Frontal cortex (tissue), 4 donors: ENCODE measurements at places on chromosomes 5 and 9.
A peak's percentile ranks its signal among the peaks of the same experiment; 100 is the strongest.

GRCh38 chr9:131517761-131518190, 13.3 kb downstream of the UCK1 start:
- DNase-seq, result peak; percentile 54

DNA sequence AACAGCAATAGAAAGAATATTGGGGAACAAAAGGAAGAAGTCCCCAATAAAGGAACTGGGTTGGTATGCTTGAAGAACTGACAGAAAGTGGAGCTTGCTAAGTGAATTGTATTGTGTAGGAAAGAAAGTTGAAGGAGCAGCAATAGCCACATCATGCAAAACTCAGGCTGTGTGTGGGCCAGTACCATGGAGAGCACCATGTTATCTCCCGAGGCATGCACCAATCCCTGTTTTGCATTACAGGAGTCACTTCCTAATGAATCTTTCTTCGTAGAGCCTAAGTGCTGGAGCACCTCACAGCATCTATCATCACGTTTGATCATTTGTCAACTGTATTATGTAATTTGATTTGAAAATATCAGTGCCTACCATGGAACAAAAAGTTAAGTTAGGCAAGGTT, 137.7 kb upstream of the NMUR2 start:
- DNase-seq, result no peak

GRCh38 chr5:173782671-173783101, 105.5 kb upstream of the CPEB4 start:
- DNase-seq, result no peak

GRCh38 chr5:179795049-179795862, 1.5 kb downstream of the LTC4S start:
- DNase-seq, result no peak

DNA sequence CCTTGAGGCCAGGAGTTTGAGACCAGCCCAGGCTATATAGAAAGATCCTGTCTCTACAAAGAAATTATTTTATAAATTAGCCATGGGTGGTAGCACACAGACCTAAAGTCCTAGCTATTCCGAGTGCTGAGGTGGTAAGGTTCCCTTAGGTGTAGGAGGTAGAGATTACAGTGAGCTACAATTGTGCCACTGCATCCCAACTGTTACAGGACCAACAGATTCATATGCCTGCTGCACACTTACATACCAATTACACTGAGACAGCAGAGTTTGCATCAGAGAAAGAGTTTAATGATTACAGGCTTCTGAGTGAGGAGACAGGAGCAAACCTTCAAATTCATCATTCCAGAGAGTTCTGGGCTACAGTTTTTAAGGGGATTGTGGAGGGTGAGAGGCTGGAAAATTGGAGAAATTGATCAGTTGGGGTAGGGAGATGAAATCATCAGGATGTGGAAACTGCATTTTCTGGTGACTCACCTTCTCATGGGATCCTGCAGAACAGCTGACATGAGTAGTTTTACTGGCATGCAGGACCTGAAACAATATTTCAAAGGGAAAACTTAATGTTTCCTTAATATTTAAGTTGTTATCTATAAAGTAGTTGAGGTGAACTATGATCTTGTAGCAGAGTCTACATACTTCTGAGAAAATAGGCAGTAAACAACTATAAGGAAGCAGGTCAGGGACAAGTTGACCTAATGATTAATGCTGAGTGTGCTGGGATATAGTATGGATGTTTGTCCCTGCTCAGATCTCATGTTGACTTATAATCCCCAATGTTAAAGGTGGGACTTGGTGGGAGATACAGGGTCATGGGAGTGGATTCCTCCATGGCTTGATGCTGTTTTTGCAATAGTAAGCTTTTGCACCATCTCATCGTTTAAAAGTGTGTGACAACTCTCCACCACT, 54.7 kb downstream of the ANXA2R start:
- DNase-seq, result no peak

DNA sequence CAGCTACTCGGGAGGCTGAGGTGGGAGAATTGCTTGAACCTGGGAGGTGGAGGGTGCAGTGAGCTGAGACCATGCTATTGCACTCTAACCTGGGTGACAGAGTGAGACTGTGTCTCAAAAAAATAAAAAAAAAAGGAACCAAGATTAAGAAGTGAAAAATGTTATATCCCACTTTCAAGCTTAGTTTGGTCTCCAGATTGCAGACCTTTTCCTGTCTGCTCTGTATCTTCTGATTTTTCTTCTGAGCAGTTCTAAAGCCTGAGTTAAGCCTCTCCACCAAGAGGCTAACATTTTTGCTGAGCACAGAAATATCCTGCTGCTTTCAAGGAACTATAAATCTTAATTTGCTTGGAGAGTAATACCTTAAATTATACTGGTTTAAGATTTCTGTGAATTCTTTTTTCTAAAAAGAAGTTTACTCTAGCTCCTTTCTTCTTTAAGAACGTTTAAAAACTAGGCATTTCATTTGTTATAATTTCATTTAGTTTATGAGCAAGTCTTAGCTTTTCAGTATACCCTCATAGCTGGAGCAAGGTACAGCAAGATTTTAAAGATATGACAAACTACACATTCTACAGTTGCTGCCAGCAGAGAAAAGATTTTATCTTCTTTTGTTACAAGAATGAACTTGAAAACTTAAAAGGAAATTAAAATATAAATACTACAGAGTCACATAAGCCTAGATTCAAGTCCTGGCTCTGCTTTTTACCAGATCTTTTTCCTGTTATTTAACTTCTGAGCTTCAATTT, 55.0 kb downstream of the GARNL3 start:
- no peak for DNase-seq

- no peak for DNase-seq
Measured at GRCh38 chr9:37929441-37929895, 25.5 kb upstream of the SLC25A51 start.

GRCh38 chr5:112906637-112907036, 15.4 kb downstream of the REEP5 start:
- no peak for DNase-seq

DNA sequence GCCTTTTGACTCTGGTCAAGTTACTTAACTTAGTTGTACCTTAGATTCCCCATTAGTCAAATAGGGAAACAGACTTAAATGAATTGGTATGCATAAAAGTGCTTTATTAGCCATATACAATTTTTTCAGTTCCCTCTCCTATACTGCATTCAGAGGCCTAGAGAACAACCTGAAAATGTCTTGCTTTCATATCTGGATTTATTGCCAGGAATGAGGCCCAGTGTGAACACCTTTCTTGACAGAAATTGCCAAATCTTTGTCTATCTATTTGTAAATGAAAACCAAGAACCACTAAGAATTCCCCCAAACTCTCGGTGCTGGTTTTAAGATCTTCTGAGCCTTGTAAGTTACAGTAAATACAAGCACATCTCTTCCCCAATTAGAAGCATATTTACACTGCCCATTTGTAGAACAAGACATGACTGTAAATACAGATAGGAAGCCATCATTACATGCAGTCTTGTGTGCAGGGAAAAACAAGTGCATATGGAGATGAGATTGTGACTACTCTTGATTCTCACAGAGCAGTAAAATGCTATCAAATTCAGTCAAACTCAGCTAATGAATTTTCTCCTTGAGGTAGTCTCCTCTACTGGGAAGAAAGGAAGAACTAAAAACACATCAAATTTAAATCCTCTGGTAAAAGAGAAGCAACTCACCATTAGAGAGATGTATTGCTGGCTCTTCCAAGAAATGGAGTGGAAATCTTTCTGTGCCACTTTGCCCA, 5.2 kb upstream of the FAM13B start:
- DNase-seq, result no peak

DNA sequence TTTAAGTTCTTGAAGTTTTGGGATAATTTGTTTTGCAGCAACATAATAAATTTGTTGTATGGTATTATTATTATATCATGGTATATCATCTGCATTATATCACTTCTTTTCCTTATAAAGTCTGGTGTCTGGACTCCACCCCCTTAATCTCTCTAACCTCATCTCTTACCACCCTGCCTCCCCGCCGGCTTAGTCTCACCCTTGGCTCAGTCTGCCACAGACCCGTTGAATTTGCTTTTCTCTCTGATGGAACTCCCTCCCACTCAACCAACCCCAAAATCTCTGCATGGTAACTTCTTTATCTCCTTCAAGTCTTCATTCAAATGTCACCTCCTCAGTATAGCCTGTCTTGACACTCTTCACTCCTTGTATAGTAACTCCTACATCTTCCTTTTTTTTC, 29.6 kb upstream of the MATR3 start:
- no peak for DNase-seq

- no peak for DNase-seq
Measured at GRCh38 chr5:107919361-107919760, 248.6 kb upstream of the EFNA5 start.
